Endothelial cell of umbilical vein (primary cell): ENCODE measurements at places on chromosomes 5 and 9.

DNA sequence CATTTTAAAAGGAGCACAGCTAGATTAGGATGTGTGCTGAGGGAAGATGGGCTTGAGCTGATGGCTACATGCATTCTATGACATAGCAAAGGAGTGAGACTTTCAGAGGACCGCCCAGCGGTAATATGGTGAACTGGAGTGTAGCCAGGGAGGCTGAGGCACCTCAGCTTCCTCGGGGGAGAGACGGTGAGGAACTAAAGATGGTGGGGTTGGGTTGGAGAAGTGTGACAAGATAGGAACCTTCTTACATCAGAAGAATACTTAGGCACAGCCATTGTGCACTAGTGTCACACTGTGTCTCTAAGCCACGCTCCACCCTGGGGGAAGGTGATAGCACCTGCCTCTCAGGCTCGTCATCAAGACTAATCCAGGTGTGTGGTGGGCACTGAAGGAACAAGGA lies 118.0 kb upstream of the IRX2 start:
- no peaks in the 10 kb centered on the region for H3K4me1 ChIP-seq
- no peak overlapping the region for H3K4me3 ChIP-seq
- no peak overlapping the region for H3K27ac ChIP-seq
- no peaks in the 10 kb centered on the region for H3K27me3 ChIP-seq
- DNase-seq: no peak
- no peaks in the 10 kb centered on the region for H3K36me3 ChIP-seq

DNA sequence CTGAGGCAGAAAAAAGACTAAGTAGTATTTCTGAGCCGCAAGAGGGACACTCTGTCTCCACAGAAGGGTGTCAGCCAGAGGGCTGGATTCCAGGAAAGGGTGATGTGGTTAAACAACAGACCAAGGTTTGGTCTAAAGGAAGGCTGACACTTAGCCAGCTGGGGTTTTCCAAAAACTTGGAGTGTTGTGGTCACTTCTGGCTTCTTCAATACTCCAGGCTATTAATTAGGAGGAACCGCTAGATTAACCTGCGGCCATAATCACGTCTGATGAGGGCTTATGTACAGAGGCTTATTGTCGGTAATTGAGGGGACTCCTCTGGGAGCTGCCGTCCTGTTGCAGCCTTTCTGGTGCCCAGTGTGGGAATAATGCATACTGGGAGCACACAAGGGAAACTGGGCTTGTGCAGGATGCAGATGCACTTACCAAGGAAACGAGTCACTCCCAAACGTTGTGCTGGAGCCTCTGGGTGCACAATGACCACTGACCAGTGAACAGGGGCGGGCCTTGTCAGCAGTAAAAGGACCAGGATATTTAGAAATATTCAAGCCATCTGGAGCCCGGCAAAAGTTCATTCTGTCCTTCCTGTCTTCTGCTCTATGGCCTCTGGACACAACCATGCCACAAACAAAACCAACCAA lies 70.2 kb upstream of the TUT7 start:
- H3K27me3 ChIP-seq: no peaks in the 10 kb centered on the region
- H3K4me3 ChIP-seq: no peak overlapping the region
- H3K36me3 ChIP-seq: no peaks in the 10 kb centered on the region
- no peaks in the 10 kb centered on the region for H3K4me1 ChIP-seq
- DNase-seq: peak; percentile 6

DNA sequence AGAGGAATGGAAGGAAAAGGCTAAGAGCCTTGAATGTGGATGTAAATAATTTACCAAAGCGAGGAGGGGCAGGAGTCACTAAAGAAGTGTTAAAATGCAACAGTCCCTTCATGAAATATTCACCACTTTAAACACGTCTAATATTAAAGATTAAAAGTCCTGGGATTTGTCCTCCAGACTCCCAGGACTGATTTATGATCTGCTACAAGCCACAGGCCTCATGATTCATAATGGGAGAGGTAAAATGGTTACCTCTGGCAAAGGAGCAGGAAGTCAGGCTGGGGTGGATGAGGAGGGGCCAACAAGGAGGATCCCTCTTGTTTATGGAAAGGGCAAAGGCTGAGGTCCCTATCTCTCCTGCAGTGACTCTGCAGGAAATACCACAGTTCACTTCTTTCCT lies 292.4 kb downstream of the TRIM32 start:
- DNase-seq: no peak
- no peak overlapping the region for H3K27ac ChIP-seq
- H3K27me3 ChIP-seq: no peaks in the 10 kb centered on the region
- no peaks in the 10 kb centered on the region for H3K4me1 ChIP-seq
- H3K4me3 ChIP-seq: no peak overlapping the region

DNA sequence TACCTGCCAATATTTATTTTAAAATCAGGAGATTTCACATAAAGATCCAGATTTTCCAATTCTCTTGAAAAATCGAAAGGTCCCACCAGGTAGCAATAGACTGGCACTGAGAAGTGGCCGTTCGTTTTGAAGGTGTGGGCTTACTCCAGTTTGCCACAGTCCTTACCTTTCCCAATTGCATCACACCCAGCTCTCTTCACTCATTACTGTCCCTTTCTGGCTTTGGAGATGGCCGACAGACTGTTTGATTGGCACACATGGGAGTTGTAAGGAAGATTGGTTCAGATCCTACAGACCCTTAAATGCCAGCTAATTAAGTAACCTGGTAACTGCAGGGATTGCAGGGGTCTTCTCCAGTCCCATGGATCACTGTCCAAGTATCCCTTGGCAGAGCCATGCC lies 68.7 kb upstream of the LARP1 start:
- H3K36me3 ChIP-seq: no peaks in the 10 kb centered on the region
- no peak overlapping the region for H3K27ac ChIP-seq
- peaks cover 8% of the 10 kb centered on the region for H3K4me1 ChIP-seq
- H3K27me3 ChIP-seq: no peaks in the 10 kb centered on the region
- no peak for DNase-seq
